KBM-7 (cell line): ENCODE measurements at places on chromosomes 13 and 19.

GRCh38 chr13:24746618-24747247, 17.2 kb upstream of the RNF17 start:
- DNase-seq: no peak

DNA sequence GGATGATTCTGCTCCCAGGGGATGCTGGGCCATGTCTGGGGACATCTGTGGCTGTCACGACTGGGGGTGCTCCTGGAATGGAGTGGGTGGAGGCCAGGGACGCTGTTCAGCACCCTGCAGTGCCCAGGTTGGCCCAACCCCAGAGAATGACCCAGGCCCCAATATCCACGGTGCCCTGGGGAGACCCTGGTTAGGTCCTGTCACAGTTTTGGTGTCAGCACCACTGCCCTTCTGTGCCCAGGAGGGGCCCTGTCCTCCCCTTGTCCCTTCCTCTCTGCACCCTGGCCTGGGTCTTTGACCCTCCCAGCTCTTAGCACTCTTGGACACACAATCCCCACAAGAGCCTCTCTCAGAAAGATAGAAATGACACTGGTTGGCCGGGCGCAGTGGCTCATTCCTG, 85.3 kb downstream of the GADD45B start:
- DNase-seq: no peak

DNA sequence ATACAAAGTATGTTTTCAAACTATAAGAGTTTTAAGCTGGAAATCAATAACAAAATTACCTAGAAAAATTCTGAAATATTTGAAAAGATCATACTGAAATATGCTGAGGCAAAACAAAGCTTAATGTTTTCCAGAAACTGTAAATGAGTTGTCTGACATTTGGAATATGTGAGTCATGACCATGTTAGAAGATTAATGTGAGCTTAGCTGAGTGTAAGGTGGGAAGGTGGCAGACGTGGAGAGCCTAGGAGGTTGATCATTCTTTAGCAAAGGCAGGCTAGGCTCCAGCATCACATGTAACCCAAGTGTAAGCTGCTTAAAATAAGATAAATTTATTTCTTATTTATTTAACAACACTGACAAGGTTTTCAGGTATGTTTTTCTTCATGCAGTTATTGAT, 2086.1 kb upstream of the PCDH20 start:
- no peak for DNase-seq

DNA sequence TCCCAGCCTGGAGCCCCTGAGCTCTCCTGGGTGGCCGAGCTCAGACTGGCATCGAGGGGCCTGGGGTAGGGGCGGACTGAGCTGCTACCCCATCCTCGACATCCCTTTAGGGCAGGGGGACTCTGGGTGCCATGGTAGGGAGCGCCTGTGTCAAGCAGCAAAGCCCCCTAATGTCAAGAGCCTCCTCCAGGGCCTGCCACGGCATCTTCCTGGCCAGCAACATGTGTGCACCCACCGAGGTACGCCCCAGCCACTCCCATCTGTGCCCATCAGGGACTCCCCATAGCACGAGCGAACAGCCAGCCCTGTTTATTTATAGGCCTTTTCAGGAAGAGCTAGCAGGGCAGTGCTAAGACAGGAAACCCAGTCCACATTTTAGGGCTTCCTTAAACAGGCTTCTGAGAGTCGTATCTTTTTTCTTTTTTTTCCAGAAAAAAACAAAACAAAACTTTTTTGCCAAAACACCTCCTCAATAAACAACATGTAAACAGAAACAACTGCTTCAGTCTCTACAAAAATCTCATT, 14.3 kb downstream of the LRP3 start:
- peak; percentile 31 for DNase-seq
